ENCODE measurements at places on chromosomes 3 and 15. TPM values are rescaled to one million over a fixed set of nuclear protein-coding genes. Genes with fewer than 3 reads are reported as not detected.

DNA sequence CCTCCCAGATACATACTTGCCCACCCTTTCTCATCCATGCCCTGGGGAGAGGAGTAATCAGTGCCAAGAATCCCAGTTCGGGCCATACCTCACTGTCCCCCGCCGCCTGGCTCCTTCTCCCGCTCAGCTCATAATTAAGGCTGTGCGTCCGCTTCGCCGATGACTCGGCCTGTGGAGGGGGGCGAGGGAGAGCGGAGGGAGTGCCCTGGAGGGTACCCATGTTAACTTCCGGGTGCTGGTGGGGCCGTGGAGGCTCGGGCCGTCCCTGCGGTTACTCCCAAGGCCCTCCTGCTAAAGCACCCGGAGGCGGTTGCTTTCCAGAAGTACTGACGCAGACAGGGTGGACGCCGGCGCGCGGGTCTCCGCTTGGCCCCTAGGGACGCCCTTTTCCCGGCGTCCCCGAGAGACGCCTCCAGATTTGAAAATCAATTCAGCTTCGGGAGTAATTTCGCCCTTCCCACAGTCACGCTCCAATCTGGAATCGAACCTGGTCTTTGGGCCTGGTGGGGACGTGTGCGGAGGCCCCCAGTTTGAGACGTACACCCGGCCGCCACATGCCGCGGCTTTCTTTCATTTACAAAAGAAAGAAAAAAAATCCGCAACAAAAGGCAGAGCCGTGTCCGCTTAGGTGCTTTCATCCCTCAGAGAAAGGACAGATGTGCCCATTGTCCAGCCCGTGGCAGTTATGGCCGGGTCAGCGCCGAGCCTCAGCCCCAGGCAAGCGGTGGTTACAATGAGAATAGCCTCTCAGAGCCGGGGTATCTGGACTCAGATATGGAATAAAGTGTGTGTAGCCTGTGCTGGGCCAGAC lies 1.0 kb upstream of the ONECUT1 start:
- no peak for DNase-seq

- no peak for DNase-seq
Observed at GRCh38 chr15:93997071-93997658, 234.2 kb upstream of the MCTP2 start.

- no peak for DNase-seq
Observed at GRCh38 chr3:126486360-126486847, 10.7 kb upstream of the ZXDC start.

DNA sequence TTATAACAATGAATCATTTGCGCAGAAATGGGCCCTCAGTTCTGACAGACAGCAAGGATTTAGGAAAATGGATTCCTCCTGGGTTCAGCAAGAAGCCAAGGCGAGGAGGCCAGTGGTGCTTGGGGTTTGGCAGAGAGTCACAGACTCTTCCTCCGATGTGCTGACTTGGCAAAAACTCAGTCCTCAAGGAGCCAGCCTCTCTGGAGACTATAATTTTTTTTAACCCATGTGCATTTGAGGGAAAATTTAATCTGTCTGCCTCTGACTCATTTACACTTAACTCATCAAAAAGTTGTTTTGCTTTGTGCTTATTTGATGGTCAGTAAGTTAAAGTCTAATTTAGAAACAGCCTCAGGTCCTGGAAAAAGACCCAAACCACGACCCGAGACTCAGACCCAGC lies 34.2 kb upstream of the SLC24A5 start:
- DNase-seq: no peak

DNA sequence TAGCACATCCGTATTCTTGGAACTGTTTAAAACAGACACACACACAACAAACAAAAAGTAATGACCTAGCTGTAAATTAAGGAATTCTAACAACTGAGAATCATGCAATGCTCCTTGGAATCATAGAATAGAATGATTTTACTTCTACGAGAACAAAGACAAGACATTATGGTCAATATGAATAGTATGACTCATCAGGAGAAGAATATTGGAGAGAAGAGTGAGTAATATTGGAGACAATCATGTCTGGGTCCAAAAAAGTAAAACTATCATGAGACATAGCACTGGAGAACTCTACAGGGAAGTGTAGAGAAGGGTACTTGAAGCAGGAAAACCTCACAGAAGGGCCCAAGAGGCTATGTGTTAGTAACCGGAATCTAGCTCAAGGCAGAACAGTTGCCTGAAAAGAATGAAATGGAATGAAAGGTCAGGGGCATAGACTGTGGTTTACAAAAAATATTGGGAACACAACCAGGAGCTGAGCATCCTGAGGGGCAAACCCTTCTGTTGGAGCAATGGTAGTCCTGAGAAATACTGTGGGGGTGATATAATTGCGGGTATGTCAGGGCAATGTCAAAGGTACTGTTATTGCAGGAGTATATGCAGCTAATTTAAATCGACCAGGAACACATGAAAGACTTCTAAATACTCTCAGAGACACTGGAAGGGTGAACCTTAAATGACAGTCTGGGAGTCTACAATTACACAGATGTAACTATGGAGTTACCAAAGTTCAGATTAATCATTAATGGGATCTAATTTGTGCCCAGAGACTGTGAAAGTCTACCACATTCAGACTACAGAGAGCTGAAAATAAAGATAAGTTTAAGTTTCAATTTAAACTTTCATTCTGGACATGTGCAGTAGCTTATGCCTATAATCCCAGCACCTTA lies 201.2 kb downstream of the BCHE start:
- no peak for DNase-seq

- no peak for DNase-seq
Observed at GRCh38 chr15:59166601-59167265, 39.9 kb upstream of the LDHAL6B start.

DNA sequence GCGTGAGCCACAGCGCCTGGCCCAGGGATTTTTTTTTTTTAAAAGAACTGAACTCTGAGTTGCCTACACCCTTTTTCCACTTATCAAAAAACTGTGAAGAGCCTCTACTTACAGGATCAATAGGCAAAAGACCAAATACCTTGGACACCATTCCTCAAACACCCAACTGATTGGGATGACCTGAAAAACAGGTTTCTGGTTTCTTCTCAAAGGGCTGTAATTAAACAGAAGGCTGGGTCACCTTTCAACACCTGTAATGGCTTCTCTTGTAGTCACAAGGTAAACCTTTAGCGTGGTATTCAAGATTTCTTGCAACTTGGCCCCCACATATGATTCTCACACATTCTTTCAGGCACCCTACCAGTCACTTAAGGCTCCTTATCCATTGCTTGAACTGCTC lies 38.4 kb upstream of the PLXND1 start:
- no peak for DNase-seq

- no peak for DNase-seq
Observed at GRCh38 chr3:194952841-194953241, 267.2 kb downstream of the FAM43A start.

- DNase-seq: no peak
Observed at GRCh38 chr3:170634663-170635384, 48.9 kb upstream of the SLC7A14 start.

DNA sequence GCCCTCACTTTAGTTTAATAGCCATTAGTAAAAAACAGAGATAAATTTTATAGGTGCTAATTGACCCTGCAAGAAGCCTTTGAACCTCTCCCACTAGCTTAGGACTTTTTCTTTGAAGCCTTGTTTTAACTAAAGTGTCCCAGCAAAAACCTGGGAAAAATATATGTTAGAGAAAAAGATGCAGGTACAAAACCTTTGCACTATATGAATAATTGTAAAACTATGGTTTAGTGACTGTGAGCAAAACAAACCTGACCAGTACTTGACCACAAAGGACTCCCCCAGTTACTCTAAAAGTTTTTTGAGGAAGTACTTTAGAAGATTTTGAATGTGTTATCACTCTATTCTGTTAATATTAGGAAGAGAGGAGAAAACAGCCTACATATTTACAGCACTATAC lies 123.3 kb upstream of the TP63 start:
- no peak for DNase-seq

- no peak for DNase-seq
Observed at GRCh38 chr3:2856138-2857133, 253.7 kb downstream of the IL5RA start.

DNA sequence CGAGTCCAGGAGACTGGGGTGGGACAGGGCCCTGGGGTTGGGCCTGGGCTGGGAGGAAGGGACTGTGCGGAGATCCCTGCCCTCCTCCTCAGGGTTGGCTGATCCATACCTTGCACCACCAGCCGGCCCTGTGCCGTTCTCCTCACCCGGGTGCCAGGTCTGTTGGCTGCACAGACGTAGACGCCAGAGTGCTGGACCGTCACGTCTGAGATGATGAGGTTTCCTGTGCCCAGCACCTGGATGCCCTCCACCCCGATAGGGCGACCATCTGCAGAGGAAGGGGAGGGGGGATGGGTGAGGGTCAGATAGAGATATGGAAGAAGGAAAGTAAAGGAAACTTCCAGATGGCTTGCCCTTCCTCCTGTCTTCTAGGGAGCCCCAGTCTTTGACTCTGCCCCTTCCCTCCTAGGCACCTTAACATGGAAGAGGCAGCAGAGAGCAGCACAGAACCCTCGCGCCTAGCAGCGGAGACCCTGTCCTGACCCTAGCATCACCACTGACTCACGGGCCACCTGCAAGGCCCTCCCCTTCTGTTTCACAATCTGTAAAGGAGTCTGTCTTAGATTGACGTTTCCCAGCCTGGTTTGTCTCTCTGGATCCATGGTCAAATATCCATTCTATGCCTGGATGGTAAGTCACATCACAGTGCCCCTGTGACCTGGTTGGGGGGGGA lies 28.8 kb downstream of the RNU5B-1 start:
- no peak for DNase-seq

DNA sequence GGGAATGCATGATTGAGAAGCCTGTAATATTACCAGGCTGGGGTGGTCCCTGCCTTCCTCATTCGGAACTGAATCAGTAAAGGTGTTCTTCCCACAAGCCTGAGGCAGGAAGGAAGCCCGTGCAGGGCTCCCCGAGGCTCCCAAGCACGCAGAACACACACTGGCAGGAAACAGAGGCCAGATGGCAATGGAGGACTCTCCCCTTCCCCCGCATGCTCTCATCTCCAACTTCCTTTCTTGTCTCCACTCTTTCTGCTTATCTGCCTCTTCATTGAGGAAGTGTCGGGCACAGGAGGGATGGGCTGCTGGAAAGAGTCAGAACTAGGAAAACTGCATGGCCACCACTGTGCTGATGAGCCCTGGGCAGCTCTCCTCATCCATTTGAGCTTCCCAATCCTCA lies 123.5 kb downstream of the NUP210 start:
- DNase-seq: no peak

- DNase-seq: peak; percentile 46
Observed at GRCh38 chr3:58351920-58352319, 19.2 kb downstream of the PXK start.

GRCh38 chr3:130442284-130442683 lies 74.7 kb upstream of the COL6A6 start:
- DNase-seq: no peak

DNA sequence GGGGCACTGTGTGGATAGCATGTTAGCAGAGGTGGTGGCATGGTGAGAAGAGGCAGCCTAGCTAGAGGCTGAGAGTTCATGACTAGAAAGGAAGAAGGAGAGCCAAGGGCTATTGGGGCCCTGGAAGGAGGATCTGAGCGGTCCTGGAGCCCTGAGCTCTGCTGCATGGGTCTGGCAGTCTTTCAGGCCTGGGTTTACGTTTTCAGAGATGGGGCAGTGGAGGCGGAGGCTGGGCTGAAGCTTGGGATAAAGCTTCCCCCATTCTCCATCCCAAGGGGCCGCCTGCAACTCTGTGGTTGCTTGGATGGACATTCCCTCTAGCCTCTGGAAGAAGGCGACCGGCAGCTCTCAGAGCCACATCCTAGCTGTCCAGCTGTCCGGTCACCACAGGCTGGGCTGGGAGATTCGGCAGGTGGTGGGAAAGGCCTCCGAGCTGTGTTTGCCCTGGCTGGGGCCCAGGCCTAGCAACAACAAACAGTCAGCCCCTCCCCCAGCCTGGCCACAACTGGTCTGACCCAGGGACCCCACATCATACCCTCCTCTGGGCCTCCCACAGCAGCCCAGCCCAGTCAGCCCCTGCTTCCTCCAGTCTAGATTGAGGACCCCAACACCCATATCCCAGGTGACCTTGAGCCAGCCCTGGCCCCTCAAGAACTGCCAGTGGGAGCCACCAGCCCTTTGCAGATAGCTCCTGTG lies 1.8 kb upstream of the SLC38A3 start:
- DNase-seq: no peak

GRCh38 chr15:89767411-89767915 lies 8.7 kb upstream of the MESP2 start:
- no peak for DNase-seq

DNA sequence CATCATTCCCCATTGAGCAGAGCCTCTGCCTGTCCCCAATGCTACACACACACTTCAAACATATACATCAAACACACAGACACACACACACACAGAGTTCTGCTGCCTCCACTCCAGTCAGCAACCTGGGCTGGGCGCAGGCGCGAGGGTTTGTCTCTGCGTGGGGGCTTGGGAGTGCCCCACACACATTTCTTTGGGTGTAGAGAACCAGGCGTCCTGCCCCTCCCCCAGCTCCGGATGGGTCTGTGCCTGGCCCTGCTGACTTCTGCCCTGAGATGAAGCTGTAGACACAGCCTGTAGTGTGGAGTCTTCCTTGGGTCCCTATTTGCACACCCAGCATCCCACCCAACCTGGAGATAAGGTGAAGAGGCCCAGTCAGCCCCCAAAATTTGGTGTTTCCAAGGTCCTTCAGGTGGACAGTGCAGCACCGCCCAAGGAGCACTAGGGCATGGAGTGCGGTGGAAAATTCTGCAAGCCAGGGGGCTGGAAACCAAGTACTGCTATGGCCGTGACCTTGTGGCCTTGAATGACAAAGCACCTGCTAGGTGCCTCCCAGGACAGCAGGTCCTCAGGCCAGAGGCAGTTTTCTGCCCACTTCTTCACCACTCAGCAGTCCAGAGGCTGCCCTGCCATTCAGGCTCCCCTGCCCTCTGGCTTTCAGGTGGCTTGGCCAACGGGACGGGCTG lies 26.8 kb downstream of the FBXW12 start:
- no peak for DNase-seq

PIF1 gene
- total RNA-seq: 0.56 TPM

ASB14 gene
- total RNA-seq: not detected

ECE2 gene
- not detected for total RNA-seq

RHCG gene
- 0.43 TPM for total RNA-seq

IQCF5 gene
- not detected for total RNA-seq

PPP1R14D gene
- total RNA-seq: not detected

CCRL2 gene
- total RNA-seq: 0.89 TPM

GOLGA6L10 gene
- 0.33 TPM for total RNA-seq

PRTG gene
- total RNA-seq: 0.44 TPM

TLR9 gene
- not detected for total RNA-seq

Data from right atrium auricular region (tissue), 2 donors.